ENCODE measurements at places on chromosomes 2 and 18.

GRCh38 chr2:70240599-70240998 is 7.8 kb downstream of the TIA1 start:
- DNase-seq, result no peak

GRCh38 chr2:176126929-176127773 is 2.4 kb upstream of the HOXD8 start:
- DNase-seq, result no peak

GRCh38 chr2:232884001-232884421 is 13.9 kb downstream of the SNORC start:
- DNase-seq, result no peak

GRCh38 chr2:8241317-8241716 is 440.5 kb upstream of the ID2 start:
- DNase-seq, result no peak

DNA sequence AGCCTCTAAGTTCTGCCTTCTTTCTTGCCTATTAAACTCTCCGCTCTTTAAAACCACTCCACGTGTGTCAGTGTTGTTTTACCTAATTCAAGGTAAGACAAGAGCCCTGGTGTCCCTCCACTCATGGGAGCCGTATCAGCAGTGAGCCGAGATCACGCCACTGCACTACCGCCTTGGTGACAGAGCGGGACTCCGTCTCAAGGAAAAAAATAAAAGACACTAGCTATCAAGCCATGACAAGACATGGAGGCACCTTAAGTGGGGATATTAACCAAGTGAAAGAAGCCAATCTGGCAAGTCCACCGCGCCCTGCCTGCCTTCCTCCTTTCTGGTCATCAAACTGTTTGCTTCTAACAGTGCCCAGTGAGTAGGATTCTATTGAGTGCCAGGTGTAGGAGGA is 40.2 kb upstream of the LBH start:
- DNase-seq, result no peak

GRCh38 chr2:42970151-42970550 is 177.8 kb upstream of the HAAO start:
- no peak for DNase-seq

DNA sequence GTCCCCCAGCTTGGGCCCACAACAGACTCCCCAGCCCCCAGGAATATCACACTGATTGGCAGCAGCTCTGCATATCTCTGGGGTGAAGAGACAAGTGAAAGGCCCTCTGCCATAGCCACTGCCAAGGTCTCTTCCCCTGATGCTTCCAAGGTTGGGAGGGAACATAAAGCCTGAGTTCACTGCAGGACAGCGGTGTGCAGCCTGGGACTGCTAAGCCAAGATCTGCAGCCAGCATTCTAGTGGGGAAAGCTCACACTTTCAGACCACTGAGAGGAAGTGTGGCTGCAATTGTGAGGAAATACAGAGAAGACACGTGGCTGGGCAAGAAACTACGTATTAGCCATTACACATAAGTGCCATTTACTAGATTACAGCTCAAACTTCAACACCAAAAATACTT is 100.7 kb downstream of the MAIP1 start:
- no peak for DNase-seq

DNA sequence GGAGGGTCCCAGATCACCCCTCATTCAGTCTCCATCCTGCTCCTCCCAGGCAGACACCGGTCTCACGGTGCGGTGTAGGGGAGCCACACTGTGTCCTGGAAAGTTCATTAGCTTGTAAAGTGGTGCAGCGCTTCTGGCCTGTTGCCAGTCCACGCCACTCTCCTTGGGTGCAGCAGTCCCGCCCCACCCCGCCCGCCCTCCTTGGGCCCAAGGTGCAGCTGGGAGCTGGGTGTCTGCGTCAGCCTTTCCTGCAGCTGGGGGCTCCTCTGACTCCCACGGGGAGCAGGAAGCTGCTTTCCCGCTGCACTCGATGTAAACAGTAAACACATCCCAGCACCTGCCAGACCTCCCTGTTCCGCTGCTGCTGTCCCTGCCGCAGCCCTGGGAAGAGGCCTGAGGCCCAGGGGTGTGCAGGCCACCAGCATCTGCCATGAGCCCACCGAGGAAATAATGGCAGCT is 53.8 kb upstream of the ASB18 start:
- no peak for DNase-seq

DNA sequence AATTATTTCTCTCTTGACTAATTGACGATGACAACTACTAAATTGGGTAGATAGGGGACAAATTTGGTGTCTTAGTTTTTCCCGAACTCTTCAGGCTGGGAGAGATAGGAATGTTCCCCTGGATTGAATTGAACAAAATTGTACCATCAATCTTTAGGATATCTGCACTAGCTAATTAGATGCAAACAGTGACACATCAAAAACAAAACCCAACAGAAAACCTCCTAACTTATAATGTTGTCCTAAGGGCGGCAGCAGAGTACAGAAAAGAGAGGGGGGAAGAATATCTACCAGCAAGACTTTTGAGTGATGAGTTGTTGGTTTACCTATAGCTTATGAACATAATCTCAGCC is 342.9 kb downstream of the INSIG2 start:
- DNase-seq, result no peak

DNA sequence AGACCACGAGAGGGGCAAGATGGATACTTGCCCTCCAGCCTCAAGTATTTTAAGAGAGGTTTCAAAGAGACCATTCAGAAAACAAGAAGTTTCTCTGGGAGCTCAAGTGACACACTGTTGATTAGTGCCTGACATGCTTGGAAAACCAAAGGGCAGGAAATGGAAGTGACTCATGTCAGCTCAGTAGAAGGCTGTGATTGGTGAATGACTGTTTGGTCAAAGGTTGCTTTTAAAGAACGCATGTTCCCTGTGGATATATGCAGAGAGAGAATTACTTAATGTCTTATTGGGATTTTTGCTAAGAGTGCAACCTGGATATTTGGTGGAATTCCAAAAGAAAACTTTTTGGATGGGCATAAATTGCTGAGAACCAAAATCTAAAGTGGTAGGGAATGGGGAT is 549.9 kb downstream of the XIRP2 start:
- no peak for DNase-seq

DNA sequence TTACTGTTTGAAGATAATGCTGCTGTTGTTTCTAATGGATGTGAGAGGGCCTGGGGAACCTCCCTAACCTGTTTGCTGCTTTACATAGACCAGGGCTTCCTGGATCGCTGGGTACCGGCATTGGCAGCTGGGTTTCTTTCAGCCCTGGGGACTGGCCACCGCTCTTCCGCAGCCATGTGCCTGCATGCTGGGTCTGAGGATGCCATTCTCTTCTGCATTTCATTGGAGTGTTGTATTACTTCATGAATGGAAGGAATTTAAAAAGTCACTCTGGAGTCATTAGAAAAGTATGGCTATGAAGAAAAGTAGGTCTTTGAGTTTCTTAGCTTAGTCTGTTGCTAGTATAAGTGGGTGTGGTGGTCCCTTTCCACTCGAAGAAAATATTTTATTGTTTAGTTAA is 107.3 kb upstream of the MGAT5 start:
- no peak for DNase-seq

DNA sequence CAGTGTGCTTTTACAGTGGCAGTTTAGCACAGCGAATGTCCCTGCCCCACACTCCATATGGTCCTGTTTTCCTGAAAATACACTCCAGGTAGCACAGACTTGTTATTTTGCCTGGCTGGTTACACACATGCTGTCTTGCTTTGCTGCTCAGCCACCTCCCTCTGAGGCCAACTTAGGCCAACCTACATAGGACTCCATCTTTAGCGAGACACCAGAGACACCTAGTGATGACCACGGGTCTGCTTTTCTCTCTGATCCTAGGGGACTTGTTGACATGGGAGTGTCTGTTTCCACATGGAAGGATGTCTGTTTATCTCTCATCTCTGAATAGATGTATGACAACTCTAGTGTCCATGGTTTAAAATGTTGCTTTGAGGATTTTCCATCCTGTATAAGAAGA is 43.3 kb downstream of the PLEKHB2 start:
- DNase-seq, result no peak

GRCh38 chr18:6729247-6730091 is at the start of gene ARHGAP28:
TSS of gene ARHGAP28 (plus strand) at chr18:6729716. CDS start at chr18:6729822, 106 bp downstream.
- DNase-seq, result peak; percentile 56

DNA sequence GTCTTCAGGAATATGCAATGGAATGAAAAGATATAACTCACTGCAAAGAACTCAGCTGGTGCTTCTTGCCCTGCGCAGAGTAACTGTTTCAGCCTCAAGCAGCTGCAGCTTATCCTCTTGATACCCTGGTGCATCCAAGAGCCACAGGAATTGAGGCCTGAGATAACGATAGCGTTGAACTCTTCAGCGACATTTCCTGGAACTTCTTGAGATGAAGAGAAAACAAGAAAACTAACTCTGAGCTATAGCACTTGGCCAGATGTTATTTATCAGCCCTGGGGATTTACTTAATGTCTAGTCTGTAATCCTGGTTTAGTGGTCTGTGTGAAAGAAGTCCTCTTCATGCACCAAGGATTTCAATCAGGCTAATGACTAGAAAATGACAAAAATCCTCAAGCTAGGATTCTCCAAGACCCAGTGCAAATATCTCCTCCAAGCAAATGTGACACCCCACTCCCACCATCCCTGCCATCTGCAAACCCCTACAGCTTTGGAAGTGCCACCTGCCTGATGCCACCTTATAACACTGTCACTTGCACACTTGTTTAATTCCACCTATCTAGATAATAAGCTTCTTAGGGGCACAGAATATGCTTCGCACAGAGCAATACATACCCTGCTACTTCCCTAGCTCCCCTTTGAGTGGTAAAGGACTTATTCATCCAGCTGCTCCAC is 40.6 kb downstream of the EHD3 start:
- no peak for DNase-seq

DNA sequence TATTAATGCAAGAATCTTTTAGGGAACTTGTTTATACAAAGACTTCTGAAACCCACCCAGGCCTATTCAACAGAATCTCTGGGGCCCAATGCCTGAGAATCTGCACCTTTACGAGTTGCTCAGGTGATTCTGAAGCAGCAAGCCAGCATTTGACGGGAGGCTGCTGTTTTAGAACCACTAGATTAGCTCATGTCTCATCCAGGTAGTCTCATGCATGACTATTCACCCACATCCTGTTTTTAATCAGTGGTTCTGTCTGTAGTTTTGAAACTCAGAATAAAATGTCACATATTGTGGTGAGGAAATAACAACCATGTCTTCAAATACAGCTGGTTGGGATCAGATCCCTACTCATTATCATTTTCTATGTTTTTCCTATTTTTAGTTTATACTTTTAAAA is 39.5 kb downstream of the CYTIP start:
- no peak for DNase-seq

DNA sequence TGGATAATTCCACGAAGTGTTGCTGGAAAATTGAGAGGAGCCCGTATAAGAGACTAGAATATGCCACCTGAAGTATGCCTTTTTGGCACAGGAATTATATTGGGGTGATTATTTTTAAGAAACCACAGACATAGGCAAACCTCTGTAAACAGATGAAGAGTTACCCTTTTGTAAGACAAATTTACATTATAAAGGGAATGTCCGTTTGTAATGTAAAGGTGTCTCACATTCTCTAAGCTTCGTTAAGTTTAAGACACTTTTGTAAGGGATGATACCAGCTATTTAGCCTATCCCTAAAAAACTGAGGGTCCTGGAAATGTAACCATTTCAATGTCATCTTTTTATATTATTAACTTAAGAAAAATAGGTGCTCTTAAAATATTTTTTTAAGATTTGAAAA is 432.8 kb upstream of the SYT4 start:
- DNase-seq, result no peak

DNA sequence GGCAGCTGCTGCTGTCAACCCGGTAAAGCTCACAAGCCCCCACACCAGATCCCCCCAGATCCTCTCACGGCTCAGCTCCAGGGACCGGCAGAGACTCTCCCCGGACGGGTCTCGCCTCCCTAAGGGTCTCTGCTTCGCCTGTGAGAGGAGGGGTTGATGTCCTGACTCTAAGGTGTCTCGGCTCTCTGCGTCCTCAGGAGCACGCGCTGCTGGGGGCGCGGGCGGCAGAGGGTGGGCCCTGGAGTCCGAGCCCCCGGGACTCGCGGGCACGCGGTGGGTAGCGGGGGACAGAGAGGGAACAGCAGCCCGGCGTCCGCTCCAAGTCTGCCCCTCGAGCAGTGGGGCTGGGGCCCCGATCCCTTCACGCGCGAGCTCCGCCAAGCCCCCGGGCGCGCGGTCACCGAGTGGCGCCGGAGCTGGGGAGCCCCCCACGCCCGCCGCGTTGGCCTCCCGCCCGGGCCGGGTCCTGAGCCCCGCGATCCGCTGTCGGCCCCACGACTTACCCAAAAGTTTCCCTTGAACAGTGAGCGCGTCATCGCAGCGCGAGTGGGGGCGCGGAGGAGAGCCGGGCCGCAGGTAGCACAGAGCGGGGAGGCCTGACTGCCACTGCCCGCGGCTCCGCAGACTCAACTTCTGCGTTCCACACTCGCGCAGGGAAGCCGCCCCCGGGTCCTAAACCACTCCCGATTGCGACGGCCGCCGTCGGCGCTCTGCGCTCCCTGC is at the start of gene PSTPIP2:
Gene PSTPIP2, minus strand, starts transcription at position 608 of the 723 bp plus-strand sequence. Its CDS starts 72 bp downstream, at position 536.
- no peak for DNase-seq

GRCh38 chr2:231222318-231223000 is 24.0 kb downstream of the ARMC9 start:
- no peak for DNase-seq

- DNase-seq, result no peak
Measured at GRCh38 chr18:40371673-40372072, 1583.4 kb upstream of the PIK3C3 start.

DNA sequence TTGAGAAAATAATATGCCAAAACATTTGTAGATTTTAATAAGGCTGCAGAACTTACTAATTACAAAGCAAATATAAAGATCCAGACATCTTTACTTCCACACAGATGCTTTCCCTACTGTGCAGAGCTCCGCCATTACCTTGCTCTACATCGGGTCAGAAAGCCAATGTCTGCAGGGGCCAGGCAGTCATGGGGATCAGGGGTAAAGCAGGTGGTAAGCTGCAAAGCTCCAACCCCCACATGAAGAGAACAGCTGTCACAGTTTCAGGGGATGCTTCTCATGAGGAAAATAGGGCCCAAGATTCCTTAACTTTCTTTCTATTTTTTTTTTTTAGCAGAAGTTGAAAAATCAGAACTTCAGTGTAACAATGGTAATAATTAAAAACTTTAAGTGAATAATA is 102.7 kb downstream of the DCC start:
- no peak for DNase-seq

GRCh38 chr18:12306752-12307700 is 1.0 kb upstream of the TUBB6 start:
- DNase-seq, result no peak

Data from C1 segment of cervical spinal cord (tissue), 14 donors.